ENCODE measurements at places on chromosomes 4 and X.

GRCh38 chr4:153241970-153242838 lies 38.0 kb downstream of the TRIM2 start:
- no peak for DNase-seq

- DNase-seq: no peak
Measured at GRCh38 chr4:117096886-117097285, 11.5 kb upstream of the TRAM1L1 start.

GRCh38 chr4:39181520-39181904 lies 817 bp upstream of the WDR19 start:
- no peak for DNase-seq

DNA sequence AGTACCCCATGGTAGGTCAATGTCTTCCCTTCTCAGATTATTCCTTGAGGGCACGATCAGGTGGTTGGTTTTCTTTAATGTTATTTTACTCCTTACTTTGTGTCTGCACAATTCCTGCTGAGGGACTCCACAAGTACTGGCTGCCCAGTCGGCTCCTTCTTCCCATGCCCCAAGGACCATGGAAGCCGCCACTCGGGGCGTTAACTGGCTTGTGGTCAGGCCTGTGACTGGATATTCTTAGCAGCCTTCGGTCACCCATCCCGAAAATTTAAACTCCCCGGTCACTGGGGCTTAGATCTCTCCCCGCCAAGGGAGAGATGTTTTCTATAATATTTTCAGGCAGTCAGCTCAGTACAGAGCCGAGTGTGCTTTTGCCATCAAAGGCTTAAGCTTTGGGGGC lies 24.7 kb upstream of the BCOR start:
- no peak for DNase-seq

DNA sequence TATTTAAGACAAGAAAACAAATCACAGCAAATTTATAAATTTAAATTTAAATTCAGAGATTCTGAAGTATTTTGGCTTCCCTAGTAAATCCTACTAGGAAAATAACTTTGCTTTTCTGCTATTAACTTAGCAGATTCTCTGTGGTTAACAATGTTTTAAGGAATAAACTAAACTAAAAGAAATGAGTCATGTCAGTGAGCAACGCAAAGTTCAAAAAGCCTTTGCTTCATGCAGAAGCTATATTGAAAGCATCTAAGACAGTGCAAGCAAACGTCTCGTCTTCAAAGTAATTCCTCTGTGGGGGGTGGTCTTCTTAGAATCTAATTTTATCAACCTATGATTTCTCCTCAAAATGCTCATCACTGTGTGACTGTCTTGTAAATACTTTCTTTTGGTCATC lies 30.1 kb downstream of the GABRB1 start:
- no peak for DNase-seq

DNA sequence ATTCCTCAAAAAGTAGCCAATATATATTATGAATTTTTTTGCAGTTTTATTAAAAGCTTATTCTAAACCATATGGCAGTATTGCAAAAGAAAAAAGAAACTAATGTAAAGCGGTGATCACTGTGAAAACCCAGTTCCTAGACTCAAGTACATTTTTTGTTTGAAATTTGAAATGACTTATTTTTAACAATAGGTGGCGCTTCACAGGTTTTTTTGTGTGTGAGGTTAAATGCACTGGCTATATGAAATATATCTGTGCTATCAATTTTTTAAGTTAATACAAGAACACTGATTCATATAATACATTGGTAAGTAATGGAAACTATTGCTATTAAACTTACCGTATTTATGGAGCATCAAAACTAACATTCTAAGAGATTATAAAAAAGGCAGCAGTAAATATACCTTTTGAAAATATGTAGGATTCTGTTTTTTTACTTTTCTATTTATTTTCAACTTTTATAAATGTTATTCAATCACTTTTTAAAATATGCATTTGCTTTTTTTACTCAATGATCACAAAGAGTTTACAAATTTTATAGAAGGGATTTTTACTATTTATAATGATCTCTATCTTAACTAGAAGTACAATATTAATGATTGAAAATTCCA lies 5.6 kb upstream of the SPRY1 start:
- DNase-seq: no peak

DNA sequence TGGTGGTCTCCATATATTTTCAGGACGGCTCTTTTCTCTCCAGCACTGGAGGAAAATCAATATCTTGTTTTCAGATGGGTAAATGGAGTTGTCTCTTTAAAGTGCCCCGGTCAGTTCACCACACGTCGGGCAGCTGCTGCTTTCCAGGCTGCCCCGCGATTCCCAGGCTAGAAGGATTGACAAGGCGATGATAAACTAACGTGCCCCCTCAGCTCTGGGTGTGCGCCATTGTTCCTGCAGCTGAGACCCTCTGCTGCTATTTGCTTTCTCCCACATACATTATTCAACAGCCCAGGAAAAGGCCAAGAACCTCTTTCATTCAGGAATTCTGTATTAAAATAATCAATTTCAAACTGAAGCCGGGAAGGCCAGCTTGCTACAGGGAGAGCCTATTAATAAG lies 254.5 kb downstream of the SOX3 start:
- DNase-seq: no peak

Data from activated T-helper 1 cell treated with Interleukin-2 at 50 U/mL for 16 hours (primary cell).